ENCODE measurements at places on chromosomes 5 and 9.
A peak's percentile ranks its signal among the peaks of the same experiment; 100 is the strongest.

DNA sequence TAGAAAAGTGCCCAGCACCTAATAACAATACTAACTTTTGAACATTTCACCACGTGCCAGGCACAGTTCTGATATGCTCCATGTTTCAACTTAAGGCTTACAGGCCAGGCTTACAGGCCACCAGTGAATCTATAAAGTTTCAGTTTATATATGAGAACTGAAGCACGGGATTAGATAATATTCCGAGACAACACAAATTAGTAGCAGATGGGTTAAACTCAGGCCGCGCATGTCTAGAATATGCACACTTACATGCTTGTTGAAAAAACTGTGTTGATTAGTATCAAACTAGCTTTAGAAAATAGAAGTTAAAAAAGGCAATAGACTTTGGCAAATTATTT, 587.9 kb downstream of the MTRR start:
- DNase-seq = peak; percentile 49

- peak; percentile 30 for DNase-seq
These were observed 200.2 kb downstream of the SLIT3 start for GRCh38 chr5:169100735-169101075.

DNA sequence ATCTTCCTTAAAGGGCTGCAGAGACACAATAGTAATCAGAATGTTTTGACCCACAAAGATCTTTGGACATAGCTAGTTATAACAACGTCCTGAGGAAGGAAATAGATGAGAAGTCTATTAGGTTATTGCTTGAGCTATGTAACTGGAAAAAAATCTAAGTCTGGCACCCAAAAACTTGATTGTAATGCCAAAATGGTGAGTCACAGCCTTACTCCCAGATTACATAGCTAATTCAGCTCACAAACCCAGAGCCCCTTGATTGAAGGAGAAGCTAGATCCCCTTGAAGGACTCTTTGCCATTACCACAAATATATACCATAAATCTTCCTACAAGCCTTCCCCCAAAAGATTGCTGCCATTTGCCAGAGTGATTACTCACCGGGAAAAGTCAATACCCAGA, 341.8 kb upstream of the KIF2A start:
- no peak for DNase-seq

DNA sequence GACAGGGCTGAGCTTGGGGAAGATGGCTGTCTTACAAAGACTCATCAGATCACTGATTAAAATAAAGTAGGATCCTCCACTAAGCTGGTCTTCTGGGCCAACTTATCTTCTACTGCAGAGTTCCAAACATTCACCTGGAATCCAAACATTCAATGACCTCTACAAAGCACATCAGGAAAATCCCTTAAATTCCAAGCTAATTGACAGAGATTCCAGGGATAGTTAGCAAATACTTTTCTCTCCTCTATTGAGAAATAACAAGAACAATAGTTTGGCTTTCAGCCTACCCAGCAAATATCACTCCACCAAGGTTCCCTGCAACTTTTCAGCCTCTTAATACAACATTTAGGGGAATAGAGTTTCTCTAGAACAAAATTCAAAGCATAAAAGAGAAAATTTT, 140.6 kb upstream of the LIFR start:
- peak; percentile 10 for DNase-seq

DNA sequence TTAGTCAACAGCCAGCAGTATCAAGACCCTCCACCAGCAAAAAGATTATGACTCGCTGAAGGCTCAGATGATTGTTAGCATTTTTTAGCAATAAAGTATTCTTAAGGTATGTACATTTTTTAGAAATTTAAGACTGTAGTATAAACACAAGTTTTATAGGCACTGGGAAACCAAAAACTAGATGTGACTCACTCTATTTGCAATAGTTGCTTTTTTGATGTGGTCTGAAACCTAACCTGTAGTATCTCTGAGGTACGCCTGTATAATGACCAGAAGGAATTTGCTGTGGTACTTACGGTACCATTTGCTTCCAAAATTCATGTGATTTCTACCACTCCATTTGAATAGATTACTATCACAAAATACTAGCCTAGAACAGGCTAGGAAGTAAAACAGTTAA, 60.8 kb downstream of the WDR41 start:
- no peak for DNase-seq

GRCh38 chr5:61582205-61582820, 250.3 kb downstream of the ZSWIM6 start:
- no peak for DNase-seq

- no peak for DNase-seq
These were observed 6.2 kb upstream of the SHB start for GRCh38 chr9:38075272-38075671.

DNA sequence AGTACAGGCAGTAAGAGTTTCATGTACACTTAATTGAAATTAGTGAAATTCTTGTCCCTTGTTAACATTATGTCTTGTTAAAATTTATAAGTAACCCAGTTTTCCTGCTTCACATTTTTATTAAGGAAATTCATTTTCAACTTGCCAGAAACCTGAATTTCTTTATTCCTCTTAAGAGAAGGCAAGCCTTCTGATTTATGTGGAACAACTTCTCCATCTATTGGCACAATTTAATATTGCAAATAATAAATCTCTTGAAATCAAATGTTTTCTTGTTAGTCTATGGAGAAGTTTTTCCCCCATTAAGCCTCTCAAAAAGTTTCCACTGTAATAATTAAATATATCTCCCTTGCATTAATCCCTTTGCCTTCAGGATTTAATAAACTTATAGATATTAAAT, 33.8 kb upstream of the ACO1 start:
- no peak for DNase-seq

DNA sequence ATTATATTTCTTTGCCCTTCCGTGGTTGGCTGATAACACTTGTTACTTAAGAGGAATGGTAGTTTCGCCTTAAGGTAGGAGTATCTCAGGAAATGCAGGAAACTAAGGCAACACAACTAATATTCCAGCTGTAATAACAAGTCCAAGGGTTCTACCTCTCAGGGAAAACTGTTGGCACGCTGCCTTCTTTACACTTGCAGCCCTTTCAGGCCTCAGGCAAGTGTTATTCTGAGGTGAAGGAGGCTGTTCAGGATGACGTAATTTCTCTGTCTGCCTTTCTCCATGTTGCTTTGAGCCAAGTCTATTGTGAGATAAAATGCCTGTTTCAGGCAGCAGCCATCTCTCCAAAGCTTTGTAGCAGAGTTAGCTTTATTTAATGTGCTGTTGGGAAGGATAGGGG, 38.0 kb downstream of the VCAN start:
- DNase-seq = no peak

- DNase-seq = no peak
These were observed 11.5 kb downstream of the NOL8 start for GRCh38 chr9:92313624-92314012.

- DNase-seq = no peak
These were observed 244.4 kb downstream of the FANCC start for GRCh38 chr9:95073042-95073607.

- no peak for DNase-seq
These were observed 24.4 kb downstream of the CEMIP2 start for GRCh38 chr9:71743882-71744281.

- no peak for DNase-seq
These were observed 245.7 kb downstream of the PSAT1 start for GRCh38 chr9:78542491-78543181.

DNA sequence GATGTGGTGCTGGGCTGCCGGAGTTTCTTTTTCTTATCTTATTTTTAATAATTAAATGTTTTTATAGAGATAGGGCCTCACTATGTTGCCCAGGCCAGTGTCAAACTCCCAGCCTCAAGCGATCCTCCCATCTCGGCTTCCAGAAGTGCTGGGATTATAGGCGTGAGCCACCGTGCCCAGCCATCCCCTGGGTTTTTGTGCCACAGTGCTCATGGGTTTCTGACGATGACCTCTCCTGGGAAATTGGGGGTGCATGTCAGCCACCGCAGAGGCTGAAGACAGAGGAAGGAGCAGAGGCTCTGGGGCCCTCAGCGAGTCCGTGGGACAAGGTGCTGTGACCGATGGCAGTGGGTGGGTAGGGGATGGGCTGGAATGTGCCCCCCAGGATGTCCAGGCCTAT, 14.4 kb downstream of the GPSM1 start:
- no peak for DNase-seq

- no peak for DNase-seq
These were observed 152.9 kb upstream of the SLC28A3 start for GRCh38 chr9:84493284-84493947.

GRCh38 chr9:9615086-9615485, 997.7 kb downstream of the PTPRD start:
- no peak for DNase-seq

GRCh38 chr9:101514071-101514470, 19.6 kb upstream of the RNF20 start:
- DNase-seq = peak; percentile 51

GRCh38 chr5:126971455-126972031, 58.8 kb downstream of the MARCHF3 start:
- DNase-seq = no peak

DNA sequence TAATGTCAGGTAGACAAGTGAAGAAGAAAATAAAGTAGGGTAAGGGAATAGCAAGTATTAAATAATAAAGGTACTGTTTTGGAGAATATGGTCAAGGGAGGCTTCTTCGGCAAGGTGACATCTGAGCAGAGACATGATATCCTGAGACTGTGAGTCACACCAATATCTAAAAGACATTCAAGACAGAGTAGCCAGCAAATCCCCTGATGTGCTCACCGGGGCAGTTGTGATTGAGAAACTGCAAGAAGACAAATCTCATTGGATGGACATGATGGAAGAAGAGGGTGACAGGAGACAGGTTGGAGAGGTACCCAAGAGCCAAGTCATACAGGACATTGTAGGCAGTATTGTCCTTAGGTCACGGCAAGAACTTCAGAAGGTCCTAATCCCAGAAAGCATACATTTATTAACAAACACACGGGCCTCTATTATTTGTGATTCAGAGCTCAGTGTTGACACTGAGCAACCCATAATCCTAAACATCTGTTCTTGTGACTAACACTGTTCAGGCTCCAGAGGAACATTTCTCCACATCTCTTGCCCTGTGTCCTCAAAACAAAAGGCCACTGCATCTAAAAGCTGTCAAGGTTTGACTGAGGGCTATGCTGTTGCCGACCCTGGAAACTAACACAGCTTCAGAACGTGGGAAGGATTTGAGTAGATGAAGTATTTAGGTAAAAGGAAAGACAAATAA, 258.7 kb upstream of the CLINT1 start:
- peak; percentile 61 for DNase-seq

DNA sequence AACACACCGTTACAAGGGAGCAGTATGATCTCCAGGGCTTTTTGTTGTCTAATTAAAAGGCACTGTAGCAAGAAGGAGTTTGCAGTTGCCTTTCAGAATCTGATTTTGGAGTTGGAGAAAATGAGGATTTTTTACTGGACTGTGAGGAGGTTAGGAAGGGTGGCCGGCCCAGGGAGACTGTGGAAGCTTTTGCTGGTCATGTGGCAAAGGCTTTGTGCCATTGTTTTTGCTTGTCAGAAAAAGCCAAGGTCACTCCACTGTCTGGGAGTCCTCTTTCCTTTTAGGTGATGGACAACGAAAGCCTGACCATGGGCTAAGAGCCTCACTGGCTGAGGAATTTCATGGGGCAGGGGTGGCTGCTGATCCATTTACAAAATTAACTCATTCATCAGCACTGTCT, 10.3 kb upstream of the WHRN start:
- DNase-seq = no peak

DNA sequence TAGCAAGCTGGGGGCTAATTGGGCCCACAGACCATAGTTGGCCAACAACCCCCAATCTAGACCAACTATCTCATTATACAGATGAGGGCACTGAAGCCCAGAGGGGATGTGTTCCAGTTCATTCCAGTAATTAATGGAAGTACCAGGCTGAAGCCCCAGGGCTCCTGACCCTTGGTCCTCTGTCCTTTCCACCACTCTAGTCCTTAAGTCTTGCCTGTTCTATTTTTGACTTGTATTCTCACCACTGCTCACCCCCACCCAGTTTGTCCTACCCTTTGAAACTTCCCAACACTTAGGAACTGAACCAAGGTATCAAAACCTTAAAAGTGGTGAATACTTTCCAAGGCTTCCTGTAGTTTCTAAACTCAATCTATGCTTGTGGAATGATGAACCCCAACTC, 407.4 kb downstream of the ENC1 start:
- no peak for DNase-seq

DNA sequence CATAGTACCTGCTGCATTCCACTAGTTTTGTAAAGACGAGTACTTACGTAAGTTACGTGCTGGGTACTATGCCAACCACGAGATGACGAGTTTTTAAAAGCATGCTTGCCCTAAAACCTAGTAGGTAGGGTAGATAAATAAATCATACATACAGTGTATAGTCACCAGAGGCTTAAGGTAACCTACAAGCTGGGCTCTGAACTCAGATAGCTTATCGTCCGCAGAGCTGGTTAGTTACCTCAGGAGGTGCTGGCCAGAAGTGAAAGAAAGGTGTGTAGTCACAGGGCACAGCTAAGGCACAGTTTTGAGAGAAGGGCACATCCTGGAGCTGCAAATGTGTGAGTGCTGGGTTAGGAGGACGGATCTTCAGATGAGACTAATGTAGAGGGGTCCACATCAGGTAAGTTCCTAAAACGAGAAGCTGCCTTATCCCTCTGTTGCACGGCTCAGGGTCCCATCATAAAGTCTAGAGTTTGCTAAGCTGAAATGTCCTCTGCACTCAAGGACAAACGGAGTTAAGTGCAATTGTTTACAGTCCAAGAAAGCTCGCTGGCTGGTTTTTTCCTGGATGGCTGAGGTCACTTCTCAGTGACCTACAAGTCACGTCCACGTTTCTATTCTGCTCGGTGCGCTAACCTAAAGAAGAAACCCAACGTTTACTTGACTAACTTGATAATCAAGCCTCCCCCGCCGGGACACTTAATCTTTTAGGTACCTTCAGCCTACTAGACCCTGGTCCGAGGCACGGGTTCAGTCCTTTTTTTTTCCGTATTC, 1.1 kb upstream of the SNX24 start:
- DNase-seq = no peak

DNA sequence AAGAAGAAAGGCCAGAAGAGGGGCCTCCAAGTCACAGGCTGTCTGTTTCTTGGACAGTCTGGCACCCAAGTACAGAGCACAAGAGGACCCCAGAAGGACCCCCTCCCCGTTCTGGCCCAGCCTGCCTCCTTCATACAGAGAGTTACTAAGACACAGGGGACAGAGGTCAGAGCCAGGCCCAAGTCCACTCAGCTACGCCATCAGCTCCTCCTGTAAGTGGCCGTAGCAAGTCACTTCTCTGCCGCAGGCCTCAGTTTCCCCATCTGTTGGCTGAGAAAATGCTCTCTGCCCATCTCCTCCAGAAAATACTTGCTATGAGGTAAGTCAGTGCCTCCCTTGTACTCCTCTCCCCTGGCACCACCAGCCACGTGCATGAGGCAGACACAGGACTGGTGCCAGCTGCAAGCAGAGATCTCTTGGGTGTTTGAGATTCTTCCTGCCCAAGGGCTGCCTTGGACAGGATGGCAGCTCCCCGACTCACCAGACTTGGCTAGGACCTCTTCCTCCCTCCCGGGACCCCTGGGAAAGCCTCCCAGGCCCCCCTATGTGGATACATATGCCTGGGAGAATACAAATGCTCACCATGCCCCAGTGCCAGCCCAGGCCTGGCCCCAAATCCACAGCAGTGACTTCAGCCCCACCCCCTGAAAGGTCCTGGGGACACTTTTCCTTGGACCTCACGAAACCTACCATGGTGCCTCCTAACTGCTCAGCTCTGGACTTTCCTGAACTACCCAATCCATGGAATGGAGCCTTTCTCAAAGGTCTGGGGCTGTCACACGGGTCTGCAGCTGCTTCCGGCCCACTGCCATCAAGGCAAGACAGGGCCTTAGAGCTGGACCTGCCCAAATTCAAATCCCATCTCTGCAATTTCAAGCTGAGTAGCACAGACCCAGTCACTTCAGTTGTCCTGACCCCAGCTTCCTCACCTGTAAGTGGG, 5.1 kb downstream of the EEIG1 start:
- peak; percentile 60 for DNase-seq
